Activated naive CD8-positive, alpha-beta T cell treated with anti-CD3 and anti-CD28 coated beads for 36 hours (primary cell): ENCODE measurements at places on chromosomes 16 and 17.

GRCh38 chr17:10421900-10422542 lies at the start of gene MYH8:
Gene MYH8 (minus strand): TSS chr17:10421950. CDS start chr17:10420227, 1,723 bp downstream.
- DNase-seq: no peak

GRCh38 chr16:10880594-10881452 lies 3.8 kb downstream of the CIITA start:
- no peak for DNase-seq

DNA sequence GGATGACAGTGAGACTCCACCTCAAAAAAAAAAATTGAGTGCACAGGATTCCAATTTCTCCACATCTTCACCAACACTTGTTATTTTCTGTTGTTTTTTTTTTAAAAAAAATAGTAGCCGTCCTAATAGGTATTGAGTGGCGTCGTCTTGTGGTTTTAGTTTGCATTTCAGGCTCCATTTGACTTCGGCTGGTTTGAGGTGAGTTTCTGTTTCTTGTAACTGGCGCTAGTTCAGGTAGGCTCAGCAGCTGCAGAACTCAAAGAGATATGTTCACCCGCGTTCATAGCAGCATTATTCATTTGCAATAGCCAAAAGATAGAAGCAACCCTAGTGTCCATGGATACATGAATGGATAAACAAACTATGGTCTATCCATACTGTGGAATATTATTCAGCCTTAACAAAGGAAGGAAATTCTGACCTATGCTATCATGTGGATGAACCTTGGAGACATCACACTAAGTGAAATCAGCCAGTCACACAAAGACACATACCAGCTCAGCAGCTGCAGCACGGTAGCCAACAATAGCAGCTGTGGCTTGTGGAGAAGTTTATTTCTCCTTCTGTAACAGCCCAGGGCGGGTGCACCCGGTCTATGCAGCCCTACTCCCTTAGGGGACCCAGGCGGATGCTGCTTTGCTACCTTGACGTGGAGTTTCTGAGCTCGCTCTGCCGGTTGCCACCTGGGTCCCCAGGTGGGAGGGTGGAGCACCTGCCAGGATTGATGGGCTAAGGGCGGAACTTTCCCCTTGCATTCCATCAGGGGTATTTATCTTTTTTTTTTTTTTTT lies 44.9 kb downstream of the TMEM235 start:
- no peak for DNase-seq

GRCh38 chr16:53707671-53708070 lies 3.7 kb downstream of the FTO start:
- no peak for DNase-seq

DNA sequence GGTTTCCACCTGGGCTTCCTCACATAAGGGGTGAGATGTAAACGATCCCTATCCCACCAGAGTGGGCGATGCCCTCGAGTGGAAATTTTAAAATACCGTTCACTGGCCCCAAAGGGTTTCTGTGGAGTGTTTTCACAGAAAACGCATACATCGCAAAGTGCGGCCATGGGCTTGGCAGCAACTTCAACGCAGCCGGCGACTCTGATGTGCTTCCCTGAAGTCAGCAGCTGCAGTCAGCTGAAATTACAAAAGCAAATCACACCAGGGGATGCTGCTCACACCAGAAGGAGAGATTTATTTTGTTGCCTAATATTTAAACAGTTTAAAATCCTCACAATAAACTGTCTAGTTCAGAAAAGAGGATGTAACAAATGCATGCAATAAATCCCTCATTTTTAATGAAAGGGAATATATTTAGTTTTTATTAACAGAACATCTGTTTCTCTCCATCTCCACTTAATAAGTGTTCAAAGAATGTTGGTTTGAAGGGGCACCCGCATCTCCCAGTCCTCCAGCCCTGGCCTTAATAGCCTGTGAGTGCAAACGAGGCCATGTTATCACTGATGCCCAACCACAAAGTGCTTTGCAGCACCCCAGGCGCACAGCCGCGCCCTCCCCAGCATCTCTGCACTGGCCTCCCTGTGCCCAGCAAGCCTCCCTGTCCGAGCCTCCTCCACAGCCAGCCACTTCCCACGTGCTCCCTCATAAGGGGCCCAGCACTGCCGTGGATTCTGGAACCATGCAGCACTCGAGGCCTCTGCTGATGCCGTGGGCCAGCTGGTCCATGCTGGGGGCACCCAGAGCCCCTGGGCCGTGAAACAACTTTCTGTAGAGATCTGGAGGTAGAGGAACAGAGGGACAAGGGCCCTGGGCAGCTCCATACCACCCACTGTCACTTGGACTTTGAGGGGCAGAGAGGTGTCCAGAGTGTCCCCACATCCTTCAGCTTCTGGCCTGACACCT lies 17.3 kb upstream of the XYLT2 start:
- DNase-seq: no peak

DNA sequence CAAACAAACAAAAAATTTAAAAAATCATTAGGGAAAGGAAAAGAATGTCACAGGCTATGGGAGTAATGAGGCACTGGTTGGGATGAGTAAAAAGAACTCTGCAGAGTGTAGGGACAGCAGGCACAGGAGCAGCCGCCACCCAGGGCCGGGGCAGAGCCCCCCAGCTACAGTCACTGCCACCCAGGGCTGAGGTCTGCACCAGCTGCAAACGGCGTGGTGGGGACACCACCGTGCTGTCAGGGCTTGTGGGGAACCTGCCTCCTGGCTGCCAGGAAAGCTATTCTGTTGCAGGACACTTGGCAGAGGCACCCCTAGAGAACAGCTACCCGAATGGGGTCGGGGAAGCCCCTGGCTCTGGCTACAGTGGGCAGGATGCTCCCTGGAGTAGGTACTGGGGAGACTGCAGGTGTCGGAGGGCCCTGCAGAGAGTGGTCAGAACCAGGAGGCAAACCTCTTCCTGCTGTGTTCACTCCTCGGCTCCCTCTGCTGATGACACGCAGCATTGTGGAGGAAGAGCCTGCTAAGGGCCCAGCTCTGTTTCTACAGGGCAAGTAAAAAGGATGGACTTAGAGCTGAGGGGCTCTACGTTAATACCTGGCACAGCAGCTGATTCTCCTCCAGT lies 32.3 kb upstream of the CAPN15 start:
- peak; percentile 31 for DNase-seq

GRCh38 chr16:26189536-26189935 lies 497.8 kb downstream of the HS3ST4 start:
- no peak for DNase-seq

GRCh38 chr16:1929105-1929504 lies 10.9 kb upstream of the HS3ST6 start:
- DNase-seq: no peak

DNA sequence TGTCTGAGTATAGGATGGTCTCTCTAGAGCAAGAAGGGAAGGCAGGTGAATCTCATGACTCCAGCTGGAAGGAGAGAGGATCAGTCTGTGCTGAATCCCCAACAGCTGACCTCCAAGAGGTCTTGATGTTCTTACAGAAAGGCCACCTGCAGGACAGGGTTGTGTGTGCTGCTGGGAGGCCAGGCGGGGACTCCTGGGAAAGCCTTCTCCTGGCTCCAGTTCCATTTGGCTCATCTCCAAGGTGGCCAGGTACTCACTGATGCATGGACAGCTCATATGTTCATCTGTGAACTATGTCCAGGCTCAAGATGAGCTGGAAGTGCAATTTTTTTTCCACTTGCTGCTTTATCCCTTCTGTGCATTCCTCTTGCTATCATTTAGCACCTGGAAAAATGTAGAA lies 730.2 kb upstream of the RBFOX1 start:
- DNase-seq: no peak

GRCh38 chr17:49843774-49844350 lies 4.0 kb downstream of the TAC4 start:
- no peak for DNase-seq

DNA sequence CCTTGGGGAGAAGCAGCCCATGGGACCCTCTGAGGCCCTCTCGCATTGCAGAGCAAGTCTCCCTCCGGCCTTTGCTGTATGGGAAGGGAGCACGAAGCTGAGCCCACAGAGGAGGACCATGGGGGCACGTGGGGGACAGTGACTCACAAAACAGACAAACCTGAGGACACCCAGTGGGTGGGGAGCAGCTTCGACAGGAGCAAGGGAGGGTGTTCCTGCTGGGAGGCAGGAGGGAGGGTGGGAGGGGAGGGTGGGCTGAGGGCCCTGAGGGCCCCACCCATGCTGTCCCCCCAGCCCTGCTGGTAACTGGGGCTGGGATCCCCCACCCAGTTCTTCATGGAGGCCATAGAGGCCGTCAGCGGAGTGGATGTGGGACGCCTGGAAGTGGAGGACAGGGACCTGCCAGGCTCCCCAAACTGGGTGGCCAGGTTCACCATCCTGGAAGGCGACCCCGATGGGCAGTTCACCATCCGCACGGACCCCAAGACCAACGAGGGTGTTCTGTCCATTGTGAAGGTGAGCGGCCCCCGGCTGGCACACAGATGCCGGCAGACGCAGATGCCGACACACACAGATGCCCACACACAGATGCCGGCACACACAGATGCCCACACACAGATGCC lies 12.5 kb downstream of the SLC22A31 start:
- no peak for DNase-seq

DNA sequence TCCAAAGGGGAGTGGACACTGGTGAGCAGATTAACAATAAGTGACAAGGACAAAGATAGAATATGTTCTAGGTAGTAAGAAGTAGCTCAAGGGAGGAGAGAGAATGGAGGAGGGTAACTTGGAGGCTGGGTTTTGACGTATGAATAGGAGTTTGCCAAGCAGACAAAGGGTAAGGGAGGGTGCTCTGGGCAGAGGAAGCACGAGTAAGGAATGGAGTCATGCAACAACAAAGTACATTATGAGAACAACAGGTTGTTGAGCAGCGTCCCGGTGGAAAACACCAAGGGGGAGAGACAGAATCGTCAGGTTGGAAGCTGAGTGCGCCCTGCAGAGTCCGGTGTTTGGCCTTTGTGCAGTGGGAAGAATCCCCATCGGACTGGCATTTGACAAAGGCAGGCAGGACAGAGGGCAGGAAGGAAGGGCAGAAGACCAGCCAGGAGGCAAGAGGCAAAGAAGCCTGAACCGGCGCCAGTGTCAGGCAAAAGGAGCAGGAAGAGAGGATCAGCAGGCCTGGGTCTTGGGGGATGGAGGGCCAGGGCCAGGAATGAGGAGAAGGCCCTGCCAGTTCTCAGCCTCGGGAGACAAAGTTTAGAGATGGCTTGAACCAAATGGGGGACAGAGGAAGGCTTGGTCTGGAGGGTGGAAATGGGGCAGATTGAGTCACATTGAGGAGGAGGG lies 134.3 kb upstream of the TNRC6C start:
- DNase-seq: no peak

DNA sequence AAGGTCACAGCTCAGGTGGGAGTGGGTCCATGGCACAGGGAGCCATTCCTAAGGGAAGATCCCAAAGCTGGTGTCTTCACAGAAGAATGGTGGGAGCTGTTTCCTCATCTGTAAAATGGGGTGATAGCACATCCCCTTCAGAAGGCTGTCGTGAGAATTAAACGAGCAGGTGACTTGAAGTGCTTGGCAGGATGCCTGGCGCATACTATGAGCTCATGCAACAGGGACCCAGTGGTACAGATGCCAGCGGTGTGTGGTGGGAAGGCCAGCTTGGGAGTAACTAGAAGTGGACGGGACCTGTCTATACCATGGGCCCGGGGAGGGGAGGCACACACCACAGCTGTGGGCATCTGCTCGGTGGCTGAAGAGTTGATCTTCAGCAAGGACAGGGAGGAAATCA lies 189.3 kb upstream of the TNRC6C start:
- no peak for DNase-seq
